B cell (primary cell): ENCODE measurements at places on chromosomes 1 and 21.
A peak's percentile ranks its signal among the peaks of the same experiment; 100 is the strongest.

DNA sequence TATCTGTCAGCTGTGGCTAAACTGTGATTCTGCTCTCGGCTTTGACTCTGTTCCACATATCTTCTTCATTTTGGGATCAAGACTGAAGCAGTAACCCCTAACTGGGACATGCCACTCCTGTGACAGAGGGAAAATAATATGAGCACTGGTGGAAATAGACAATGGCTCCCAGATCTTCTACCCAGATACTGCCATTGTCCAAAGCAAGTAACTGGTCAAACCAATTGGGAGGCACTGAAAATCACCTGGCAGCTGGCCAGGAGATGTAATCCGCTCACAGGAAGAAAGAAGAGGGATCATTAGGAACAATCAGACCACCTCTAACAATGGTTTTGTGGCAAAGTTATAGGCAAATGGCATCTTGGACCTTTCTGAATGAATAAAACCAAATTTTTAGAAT is 10.7 kb downstream of the SNX7 start:
- no peak for DNase-seq

- DNase-seq = no peak
Observed at GRCh38 chr1:160767395-160768294, 28.3 kb upstream of the LY9 start.

GRCh38 chr1:57986432-57986831 is 560.1 kb downstream of the OMA1 start:
- peak; percentile 29 for DNase-seq

GRCh38 chr1:15113146-15113545 is 40.4 kb upstream of the TMEM51 start:
- DNase-seq = no peak

- DNase-seq = no peak
Observed at GRCh38 chr1:221097479-221098281, 218.4 kb downstream of the HLX start.
